ENCODE measurements at places on chromosomes 1 and 21.

DNA sequence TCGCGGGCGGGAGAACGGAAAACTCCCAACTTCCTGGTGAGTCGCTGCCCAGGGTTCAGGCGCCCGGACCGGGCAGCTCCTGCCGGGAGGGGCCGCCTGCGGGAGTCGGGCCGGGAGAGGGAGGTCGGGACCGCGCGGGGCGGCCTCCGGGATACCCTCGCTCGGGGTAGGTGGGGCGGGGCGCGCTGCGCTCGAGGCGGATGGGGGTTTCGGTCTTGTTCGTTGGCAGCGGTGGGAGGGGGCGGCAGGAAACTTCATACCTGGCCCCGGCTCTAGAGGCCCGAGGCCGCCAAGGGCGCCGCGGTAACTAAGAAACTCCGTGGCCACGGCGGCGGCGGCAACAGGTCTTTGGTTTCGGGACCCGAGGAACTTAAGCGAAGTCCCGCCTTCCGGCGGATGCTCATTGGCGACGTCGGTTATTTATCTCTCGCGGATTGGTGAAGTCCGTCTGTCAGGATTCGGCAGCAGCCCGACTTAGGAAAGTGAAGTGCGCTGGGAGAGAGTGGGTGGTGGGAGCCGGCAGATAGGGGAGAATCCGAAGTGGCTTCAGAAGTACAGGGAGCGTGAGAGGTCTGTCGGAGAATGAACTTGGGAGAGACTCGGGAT, 546 bp downstream of the NEK7 start:
- peak; percentile 79 for DNase-seq

- no peak for DNase-seq
Observed at GRCh38 chr1:43532716-43533115, 2.0 kb downstream of the PTPRF start.

DNA sequence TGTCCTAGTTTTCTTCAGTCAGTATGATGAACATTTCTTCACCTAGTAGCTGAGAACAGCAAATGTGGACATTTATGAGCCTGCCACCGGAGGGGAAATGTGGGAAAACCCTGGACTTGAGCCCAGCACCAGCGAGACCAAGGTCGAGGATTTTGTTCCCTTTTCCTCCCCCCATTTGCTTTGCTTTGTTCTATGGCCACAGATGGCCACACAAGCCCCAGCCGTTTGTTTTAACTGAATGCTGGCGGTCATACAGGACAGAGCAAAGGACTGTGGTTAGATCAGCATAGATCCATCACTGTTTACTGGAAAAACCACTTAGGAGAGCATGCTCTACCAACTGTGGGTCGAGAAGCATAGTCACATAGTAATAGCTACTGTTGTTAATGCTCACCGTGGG, 20.9 kb downstream of the SH2D2A start:
- no peak for DNase-seq

- DNase-seq, result no peak
Observed at GRCh38 chr1:59282951-59283350, 13.9 kb upstream of the FGGY start.

GRCh38 chr21:40186045-40186444, 318.8 kb downstream of the PCP4 start:
- DNase-seq, result no peak

DNA sequence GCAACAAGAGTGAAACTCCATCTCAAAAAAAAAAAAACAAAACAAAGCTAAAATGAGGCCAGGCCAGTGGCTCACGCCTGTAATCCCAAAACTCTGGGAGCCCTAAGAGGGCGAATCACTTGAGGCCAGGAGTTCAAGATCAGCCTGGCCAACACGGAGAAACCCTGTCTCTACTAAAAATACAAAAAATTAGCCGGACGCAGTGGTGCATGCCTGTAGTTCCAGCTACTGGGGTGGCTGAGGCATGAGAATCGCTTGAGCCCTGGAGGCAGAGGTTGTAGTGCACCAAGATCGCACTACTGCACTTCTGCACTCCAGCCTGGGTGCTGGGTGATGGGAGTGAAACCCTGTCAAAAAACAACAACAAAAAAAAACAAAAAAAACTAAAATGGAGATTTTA, 191.2 kb upstream of the SGIP1 start:
- no peak for DNase-seq

- DNase-seq, result no peak
Observed at GRCh38 chr1:85343612-85344255, 67.3 kb upstream of the BCL10 start.

GRCh38 chr1:231235526-231236207, 5.3 kb upstream of the GNPAT start:
- no peak for DNase-seq

DNA sequence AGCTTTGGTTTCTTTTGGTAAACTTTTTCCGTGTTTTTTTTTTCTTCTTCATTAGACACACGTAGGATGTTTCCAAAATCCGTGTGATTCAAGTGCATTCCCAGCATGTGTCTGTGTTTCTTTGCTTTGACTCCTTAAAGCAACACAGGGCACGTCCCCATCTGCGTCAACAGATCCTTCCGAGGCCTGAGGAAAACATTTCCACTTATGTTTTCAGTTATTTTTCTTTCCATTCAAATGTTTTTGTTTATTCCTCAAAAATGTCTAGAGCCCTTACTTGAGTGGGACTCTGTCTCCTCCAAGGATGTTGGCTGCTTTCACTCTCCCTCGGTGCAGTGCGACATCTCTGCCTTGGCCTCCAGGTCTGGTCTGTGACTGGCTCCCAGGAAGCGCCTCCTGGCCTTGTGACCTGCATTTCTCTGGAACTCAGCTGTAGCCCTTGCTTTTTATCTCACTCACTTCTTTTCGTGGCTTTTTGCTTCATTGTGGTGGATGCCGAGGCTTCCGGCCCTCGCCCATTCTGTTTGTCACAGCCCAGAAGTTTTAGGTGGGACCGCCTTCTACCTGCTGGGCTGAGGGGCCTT, 31.3 kb upstream of the SLC19A1 start:
- no peak for DNase-seq

- DNase-seq, result no peak
Observed at GRCh38 chr1:200316148-200316803, 93.6 kb downstream of the ZNF281 start.

DNA sequence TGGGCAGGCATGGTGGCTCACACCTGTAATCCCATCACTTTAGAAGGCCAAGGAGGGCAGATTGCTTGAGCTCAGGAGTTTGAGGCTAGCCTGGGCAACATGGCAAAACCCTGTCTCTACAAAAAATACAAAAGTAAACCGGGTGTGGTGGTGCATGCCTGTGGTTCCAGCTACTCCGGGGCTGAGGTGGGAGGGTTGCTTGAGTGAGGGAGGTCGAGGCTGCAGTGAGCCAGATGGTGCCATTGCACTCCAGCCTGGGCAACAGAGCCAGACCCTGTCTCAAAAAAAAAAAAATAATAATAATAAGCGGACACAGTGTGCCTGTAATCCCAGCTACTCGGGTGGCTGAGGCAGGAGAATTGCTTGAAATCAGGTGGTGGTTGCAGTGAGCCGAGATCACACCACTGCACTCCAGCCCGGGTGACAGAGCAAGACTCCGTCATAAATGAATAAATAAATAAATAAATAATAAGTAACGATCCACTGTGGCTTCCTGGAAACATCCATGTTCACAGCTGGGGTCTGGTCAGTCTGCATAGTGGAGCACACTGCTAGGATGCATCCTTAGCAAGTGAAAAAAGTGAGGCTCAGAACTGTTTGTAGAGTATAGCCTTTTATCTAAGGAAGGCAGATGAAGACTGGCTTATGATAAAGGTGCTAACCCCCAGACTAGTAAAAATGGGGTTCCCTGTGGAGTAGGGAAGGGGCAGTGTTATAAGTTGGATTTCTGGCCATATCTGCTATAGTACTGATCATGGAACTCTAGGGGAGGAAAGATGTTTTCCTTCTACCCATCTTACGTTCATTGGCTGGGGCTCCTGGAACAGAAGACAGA, 15.7 kb downstream of the PKNOX1 start:
- no peak for DNase-seq

GRCh38 chr1:245791410-245792312, 636.9 kb downstream of the KIF26B start:
- no peak for DNase-seq

GRCh38 chr1:228362884-228363450, 43.7 kb downstream of the TRIM11 start:
- no peak for DNase-seq

Data from NCI-H1694 treated with DMSO at 0.1 percent for 48 hours (cell line).